ENCODE measurements at places on chromosomes 5 and 9.

DNA sequence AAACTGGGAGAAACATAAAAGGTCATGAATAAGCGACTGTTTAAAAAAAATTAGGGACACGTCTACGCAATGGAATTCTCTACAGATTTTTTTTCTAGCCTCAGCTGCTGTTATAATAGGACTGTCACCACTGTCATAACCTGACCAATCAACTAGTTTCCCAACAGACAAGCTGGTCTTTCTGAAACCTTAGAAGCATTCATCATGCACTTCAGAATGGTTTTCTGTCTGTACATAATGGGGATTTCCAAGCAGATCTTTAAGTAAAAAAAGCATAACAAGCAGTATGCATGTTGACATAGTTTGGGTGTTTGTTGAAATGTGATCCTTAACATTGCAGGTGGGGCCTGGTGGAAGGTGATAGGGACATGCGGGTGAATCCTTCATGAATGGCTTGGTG, 58.3 kb upstream of the SEMA6A start:
- DNase-seq: no peak

DNA sequence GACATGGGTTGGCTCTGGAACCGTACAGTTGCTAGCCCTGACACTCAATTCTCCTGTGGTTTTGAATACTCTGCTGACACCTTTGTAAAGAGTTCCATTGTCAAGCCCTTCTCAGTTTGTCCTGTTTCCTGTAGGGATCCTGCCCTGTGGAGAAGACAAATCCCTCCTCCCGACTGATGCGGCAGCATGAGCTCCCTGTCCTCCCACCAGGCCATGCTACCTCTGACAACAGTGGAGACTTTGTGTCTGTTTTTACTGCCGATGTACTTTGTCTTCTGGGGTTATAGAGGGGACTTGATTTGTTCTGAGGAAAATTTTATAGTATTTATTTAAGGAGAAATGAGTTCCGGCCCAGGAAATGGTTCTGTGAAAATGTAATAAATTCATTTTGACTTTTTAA, 57.8 kb downstream of the PRLR start:
- no peak for DNase-seq

GRCh38 chr9:131291795-131292315, 2.3 kb downstream of the PLPP7 start:
- DNase-seq: no peak

DNA sequence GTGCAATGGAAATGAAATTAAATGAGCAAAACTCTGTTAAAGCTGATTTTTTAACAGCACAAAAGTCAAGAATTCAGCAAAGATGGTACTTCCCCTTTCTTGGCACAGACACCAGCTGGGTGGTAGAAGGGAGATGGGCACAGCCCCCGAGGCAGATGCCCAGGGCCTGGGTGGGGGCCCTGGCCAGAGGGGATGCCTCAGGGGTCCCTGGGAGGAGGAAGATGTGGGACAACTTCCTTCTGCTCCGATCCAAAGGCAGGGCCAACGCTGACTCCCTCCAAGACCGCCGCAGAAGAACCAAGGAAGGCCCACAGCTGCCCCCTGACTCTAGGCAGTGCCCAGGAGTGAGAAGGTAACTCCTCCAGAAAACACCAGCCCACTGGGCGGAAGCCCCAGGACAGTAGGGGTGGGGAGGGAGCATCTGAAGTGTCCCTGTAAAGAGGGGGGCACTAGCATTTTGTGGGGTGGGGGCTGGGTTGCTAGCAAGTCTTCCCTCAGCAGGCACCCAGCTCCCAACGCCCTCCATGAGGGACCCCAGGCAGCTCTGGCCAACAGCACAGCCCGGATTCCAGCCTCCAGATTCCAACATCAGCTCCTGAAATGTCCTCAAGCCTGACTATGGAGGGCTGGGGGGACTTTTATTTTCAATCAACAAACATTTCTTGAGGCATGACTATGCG, 4.9 kb downstream of the NACC2 start:
- DNase-seq: no peak

DNA sequence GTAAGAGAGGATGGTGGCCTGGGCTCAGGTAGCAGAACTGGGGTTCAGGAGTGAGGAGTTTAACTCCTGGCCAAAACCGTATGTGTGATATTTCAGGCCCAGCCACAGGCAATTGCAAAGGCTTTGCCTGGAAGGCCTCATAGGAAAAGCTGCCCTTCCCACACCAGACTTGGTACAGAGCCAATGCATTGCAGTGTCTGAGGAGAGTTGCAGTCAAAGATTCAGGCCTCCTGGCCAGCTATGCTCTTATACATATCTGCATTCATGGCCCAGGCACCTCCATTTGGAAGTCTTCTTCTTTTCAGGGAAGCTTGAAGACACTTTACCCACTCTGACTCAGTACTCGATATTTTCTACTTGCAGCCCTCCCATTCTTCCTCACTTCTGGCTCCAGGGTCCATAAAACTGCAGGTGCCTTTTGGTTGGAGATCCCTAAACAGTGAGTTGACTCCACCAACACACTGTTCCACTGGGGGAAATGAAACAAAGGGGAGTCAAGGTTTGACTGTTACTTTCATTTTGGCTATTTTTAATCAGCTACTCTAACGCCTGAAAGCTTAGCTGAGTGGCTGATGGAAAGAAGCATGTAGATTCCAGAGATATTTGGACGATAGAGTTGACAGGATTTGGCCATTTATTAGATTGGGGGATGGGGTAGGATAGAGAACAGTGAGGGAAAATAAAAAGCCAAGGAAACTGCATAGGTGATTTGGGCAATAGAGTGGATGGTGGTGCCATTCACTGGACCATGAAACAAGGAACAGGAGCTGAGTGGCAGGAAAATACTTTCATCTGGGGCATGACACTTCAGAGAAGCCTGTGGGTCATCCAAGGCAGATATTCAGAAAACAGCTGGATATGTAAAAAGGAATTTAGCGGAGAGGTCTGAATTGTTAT, 30.6 kb upstream of the IL33 start:
- DNase-seq: no peak

GRCh38 chr9:84953252-84953773, 283.8 kb downstream of the NTRK2 start:
- no peak for DNase-seq

DNA sequence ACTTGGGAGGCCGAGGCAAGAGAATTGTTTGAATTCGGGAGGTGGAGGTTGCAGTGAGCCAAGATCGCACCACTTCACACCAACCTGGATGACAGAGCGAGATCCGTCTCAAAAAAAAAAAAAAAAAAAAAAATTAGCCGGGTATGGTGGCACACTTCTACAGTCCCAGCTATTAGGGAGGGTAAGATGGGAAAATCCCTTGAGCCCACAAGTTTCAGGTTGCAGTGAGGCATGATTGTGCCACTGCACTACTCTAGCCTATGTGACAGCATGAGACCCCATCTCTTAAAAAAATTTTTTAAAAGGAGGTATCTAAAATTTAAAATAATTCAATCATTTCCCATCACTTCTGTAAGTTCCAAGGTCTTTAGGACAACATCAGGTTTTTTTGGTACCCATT, 26.0 kb downstream of the PSIP1 start:
- no peak for DNase-seq
